Vagina (tissue), 2 donors: ENCODE measurements at places on chromosomes 4 and X.

- no peak for DNase-seq
Measured at GRCh38 chr4:30868111-30868895, 148.1 kb downstream of the PCDH7 start.

- DNase-seq = no peak
Measured at GRCh38 chr4:176806778-176807375, 14.2 kb upstream of the VEGFC start.

- DNase-seq = no peak
Measured at GRCh38 chrX:8663325-8663724, 68.6 kb downstream of the ANOS1 start.

DNA sequence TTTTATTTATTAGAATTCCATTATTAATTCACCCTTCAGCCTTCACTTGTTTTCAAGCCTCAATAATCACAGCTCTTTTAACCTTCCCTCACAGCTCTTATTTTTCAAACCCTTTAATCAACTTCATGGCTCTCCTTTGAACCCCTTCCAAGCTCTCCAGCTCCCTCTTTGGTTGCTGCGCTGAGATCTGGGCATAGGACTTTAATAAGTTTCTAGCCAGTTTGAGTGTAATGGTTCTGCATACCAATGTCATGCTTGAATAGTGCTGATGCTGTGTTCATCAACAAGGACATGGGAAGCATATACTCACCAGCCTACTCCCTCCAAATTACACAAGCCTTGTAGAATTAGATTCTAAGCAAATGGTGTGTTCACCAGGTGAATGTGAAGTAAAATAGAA, 3.5 kb upstream of the RNF212 start:
- DNase-seq = no peak

GRCh38 chr4:12729384-12729783, 754.8 kb downstream of the RAB28 start:
- DNase-seq = no peak

GRCh38 chr4:113561758-113562157, 199.8 kb downstream of the CAMK2D start:
- DNase-seq = no peak

GRCh38 chr4:105709081-105709450, 482 bp downstream of the GSTCD start:
- DNase-seq = no peak
